Muscle of leg (tissue), 16 donors: ENCODE measurements at places on chromosomes 6 and 20.

- DNase-seq, result peak; percentile 11
Measured at GRCh38 chr20:63947638-63948456, 8.4 kb downstream of the UCKL1 start.

DNA sequence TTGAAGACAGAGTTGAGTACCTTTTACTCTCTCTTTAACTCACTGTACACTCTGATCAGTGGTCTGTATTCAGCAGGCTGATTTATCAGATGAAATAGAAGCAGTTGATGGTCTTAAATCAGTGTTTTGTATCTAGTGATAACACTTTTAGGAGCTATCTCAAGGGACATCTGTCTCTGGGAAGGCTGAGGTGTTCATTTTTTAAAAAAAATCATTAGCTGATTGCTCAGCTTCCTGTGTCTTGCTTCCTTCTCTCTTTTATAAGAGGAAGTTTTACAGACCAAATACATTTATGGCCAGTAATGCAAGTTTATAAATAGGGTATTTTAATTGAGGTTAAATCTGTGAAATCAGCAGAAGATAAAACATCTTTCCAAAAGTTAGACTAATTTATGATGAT, 12.0 kb upstream of the CCDC170 start:
- peak; percentile 19 for DNase-seq

- DNase-seq, result no peak
Measured at GRCh38 chr20:50113420-50114224, 672 bp upstream of the UBE2V1 start.

GRCh38 chr6:166075186-166075585, 92.5 kb downstream of the TBXT start:
- DNase-seq, result peak; percentile 61

DNA sequence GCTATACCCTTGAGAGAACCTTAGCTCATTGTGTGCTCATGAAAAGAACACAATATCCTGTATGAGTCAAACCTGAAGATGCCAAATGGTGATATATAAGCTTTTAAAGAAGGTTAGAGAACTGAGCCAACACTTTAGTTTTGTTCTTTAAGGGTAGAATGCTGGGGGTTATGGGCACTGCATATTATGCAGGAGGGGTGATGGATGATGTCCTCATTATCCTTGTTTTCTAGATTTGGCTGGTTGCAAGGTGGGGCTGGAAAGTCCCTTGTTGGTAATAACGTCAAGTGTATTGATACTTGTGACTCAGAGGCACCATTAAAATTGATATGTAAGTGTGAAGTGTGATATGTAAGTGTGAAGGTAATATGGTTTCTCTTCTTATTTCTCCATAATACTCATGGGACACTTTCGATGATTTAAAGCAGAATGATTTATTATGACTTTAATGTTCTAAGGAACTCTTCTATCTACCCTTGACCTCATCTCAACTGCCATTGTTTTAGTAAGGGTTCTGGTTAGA, 113.7 kb upstream of the DTNBP1 start:
- no peak for DNase-seq

DNA sequence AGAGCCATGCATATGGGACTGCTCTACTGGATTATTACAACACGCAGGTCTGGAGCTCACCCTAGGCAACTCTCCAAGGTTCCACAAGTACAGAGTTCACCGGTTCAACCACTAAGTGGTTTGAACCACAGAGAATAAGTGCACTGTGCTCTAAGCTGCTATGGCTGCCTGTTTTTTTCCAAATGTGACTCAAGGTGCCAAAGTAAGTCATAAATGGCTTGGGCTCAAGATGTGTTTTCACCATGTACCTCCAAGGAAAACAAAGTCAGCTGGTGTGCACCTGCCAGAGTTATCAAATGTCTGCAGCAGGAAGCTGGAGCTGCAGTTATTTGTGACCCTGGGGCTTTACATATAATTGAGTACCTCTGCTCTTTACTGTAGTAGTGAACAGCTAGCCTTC, 76.7 kb downstream of the PREP start:
- DNase-seq, result peak; percentile 80

GRCh38 chr6:129773304-129773703, 63.3 kb upstream of the ARHGAP18 start:
- no peak for DNase-seq

- no peak for DNase-seq
Measured at GRCh38 chr6:116376149-116376548, 5.4 kb downstream of the DSE start.

- DNase-seq, result no peak
Measured at GRCh38 chr6:3218266-3218665, 9.2 kb downstream of the TUBB2B start.

- DNase-seq, result no peak
Measured at GRCh38 chr6:54525731-54526130, 217.5 kb downstream of the TINAG start.

DNA sequence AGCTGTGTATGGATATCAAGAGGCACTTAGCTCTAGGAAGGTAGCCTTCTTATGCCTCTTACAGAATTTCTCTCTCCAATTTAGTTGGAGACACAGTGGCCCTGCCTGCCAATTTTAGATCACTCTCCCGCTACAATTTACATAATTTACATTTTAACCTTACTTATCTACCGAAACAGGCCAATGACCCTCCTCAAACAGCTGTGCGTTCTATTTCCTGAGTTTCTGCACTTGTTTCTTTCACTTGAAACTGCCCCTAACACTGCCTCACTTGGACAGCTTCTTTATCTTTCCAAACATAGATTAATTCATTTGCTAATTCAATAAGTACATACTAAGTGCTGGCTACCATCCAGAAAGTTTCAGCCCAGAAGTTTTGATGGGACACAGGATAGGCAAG, 52.9 kb upstream of the HDDC2 start:
- DNase-seq, result no peak

GRCh38 chr6:139801571-139802321, 427.3 kb upstream of the CITED2 start:
- DNase-seq, result peak; percentile 31
